ENCODE measurements at places on chromosomes 2 and 18.
A peak's percentile ranks its signal among the peaks of the same experiment; 100 is the strongest.

DNA sequence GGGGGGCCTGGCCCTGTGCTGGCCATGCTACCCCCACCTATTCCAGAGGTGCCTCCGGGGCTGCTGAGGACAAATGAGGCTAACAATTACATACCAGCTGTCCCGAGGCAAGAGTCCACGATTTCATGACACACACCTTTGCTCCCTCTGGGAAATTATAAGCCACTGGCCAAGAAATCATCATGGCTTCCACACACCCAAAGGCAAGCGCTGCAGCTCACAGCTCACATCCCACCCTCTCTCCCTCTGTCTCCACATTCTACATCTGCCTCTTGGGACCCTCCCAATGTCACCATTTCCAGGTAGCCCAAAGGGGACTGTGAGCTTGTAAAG lies 134.4 kb downstream of the HDAC4 start:
- DNase-seq, result no peak

GRCh38 chr2:137957033-137957432 lies 7.2 kb upstream of the HNMT start:
- no peak for DNase-seq

- DNase-seq, result no peak
Observed at GRCh38 chr2:209772290-209772685, 656 bp downstream of the UNC80 start.

- DNase-seq, result no peak
Observed at GRCh38 chr18:50131591-50131990, 63.4 kb downstream of the MYO5B start.

DNA sequence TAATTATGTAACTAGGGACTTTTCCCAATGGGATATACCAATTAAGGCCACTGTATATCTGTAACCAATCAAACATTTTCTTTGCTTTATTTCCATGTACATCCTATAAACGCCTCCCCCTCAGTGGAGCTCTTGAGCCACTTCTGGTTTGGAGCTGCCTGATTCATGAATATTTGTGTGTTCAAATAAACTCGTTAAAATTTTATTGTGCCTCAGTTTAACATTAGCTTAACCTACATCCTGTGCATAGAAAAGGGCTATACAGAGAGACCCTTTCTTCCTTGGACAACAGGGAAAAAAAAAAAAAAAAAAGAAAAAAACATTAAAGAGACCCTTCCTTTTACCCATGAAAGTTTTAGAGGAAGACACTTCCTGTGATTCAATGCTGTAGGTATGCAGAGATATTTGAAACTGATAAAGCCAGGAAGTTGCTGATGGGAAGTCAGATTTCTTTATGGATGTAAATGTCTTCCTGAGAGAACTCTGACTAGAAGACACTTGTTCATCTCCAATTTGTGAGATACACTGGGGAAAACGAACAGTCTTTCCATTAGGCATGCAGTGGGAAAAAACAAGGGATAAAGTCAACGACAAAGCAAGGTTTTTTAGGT lies 614.6 kb upstream of the SOX11 start:
- no peak for DNase-seq

- no peak for DNase-seq
Observed at GRCh38 chr2:67854798-67855197, 208.0 kb downstream of the C1D start.

DNA sequence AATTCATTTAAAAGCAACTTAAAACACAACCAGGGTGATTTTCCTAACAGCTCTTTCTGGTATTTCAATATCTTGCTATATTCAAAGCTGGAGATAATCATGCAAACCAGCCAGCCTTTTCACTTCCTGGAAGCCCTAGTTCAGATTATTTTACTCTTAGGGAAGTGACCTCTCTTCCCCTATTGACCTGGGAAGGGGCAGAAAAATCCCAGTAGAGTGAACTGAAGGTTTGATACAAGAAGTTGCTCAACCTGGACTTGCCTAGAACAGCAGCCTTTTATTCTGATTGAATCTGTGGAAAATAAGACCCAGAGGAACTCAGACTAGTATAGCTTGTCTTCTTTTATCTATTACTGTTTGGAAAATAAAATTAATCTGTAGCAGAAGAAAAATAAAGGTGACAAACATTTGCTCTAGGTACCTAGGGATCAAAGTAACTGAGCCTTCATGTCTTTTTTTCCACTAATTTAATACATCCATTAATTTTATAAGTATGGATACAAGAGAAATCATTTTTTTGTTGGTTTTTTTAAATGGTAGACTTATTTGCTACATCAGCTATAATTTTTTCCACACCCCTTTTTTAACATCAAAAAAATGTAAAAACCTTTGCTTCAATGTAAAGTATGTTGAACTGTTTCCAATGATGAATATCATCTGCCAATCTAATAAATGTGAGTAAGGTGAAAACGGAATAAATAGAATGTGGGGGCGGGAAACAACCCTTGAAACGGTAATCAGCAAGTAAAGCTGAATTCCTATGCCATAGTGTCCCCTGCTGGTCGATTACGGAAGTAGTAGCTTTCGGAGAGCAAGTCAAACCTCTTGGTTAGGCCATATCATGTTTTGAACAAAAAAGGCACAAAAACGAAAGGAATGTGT lies 629.9 kb downstream of the NRXN1 start:
- peak; percentile 22 for DNase-seq

- no peak for DNase-seq
Observed at GRCh38 chr2:50746526-50746925, 285.4 kb downstream of the NRXN1 start.

- no peak for DNase-seq
Observed at GRCh38 chr2:189178726-189179569, 613 bp downstream of the COL5A2 start.

GRCh38 chr2:145851730-145852129 lies 1331.8 kb upstream of the ZEB2 start:
- DNase-seq, result no peak

DNA sequence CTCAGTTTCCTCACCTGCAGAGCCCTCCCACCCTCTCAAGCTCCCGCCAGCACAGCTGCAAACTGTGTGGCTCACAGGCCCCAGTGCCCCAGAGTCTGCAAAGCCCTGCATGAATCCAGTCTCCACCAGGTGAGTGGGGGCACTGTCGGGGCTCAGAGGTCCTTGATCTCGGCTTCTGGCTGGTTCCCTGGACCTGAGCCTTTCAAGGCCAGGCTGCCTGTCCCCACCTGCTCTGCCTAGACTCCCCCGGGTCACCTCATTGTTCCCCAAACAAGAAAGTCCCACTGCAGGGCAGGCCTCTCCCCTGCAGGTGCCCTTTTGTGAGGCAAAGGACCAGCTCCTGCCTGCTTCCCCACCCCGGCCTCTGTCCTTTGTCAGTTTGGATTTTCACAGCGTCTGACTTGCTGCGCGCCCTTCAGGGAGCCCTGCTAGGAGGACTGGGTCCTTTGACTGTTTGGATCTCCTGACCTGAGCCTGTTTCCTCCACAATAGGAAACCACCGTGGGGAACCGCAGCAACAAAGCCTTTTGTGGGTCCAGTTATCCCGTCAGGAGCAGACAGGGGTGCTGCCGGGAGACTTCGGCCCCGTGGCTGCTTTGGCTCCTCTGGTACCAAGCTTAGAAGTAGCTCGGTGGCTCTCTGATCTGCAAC lies 200.5 kb upstream of the HDAC4 start:
- no peak for DNase-seq

DNA sequence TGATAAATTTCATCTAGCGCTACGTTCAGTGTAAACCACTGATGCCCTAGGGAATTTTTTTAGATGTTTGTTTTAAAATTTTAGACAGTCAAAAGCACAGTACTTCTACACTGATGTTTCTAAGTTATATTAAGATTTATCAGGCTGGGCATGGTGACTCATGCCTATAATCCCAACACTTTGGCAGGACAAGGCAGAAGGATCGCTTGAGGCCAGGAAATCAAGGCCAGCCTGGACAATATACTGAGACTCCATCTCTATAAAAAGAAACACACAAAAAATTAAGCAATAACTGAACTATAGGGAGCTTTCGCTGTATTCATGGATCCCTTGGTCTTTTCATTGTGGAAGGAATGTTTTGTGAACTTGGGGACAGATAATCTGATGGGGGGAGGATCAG lies 50.6 kb upstream of the MAPRE2 start:
- DNase-seq, result no peak

DNA sequence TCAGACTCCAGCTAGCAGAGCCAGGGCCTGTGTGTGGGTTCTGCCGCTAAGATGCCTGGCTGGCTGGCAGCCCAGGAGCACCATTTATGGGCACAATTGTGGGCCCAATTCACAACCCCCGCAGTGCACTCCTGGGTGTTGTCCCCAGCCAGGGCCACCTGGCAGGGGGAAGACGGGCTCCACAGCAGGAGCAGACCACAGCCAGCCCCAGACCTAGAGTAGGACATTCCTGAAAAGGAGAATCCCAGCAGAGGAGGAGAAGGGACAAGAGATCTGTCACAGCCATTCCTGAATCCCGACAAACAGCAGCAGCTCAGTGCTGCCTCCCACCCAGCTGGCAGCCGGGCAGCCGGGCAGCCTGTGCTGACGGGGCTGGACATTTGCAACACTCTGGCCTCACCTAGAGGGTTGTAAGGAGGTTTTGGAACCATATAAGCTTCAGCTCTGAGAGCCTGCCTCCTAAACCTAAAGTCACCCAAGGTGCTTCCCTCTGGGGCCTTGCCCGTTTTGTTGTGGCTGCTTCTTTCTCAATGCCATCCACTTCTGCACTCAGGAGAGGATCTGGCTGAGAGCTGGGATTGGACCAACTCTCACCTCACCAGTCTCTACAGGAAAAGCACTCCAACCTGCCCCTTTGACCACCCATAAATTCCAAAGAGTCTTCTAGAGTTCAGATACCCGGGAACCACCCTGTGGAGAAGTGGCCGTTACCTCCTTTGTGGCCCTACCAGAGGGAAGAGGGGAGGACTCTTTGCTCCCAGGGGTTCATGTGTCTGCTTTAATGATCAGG lies 4.1 kb upstream of the TMEM177 start:
- DNase-seq, result no peak

DNA sequence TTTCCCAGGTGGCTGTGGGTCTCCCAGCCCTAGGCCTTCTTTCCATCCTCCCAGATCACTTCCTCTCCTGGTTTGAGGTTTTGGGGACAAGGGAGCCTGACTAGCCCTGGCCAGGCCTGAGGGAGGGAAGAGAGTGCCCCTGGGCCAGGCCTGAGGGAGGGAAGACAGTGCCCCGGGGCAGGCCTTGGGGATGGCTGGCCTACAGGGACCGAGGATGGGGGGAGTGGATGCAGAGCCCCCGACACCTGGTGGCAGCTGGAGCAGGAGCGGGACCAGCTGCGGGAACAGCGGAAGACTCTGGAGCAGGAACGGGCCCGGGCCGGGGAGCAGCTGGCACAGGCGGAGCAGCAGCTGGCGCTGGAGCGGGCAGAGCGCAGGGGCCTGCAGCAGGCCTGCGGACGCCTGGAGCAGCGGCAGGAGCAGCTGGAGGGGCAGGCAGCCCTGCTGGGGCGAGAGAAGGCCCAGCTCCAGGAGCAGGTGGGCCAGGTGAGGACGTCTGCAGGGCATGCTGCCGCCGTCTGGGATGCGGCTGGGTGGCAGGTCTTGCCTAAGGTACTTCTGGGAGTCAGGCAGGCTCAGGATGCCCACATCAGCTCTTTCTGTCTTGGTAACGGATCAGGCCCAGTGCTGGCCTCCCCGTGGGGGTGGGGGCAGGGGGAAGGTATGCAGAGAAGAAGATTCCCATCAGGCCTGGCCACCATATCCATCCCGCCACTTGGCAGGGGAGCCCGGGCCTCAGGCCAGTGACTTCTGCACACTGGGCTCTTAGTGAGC lies 29.2 kb downstream of the CROCC2 start:
- DNase-seq, result no peak

DNA sequence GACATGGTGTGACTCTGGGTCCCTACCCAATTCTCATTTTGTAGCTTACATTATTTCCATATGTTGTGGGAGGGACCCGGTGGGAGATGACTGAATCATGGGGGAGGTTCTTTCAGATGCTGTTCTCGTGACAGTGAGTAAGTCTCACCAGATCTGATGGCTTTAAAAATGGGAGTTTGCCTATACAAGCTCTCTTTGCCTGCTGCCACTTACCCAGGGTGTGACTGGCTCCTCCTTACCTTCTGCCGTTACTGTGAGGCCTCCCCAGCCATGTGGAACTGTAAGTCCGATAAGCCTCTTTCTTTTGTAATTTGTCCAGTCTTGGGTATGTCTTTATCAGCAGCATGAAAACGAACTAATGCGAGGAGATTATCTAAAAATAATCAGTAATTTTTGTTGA lies 1683.2 kb upstream of the SLC39A10 start:
- no peak for DNase-seq

GRCh38 chr2:70626254-70626990 lies 72.8 kb upstream of the TGFA start:
- DNase-seq, result no peak

DNA sequence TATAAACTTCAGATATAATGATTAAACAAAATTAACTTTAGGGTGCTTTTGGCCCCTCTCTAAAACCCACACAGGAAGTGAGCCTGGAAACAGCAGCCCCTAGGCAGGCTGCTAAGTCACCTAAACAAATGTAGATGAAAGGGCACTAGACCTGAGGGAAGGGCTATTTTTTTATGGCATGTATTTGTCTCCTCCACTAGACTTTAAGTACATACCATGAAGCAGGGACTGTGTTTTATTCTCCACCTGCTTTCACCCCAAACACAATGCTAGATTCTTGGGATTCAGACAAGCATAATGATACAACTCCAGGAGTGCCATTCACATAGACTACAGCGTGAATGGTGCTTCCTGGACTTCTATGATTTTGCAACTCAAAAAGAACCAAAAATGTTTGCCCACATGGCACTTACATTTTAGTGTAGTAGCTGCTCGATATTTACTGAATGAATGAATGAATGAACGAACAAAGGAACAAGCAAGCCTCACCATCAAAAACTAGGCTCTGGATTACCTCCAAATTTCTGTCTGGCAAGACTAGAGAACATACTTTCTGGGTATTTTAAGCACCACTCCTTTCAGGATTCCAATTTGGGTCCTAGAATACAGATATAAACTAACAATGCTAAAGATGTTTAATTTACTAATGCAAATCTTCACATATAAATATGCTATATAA lies 10.1 kb downstream of the ATAD2B start:
- no peak for DNase-seq

- DNase-seq, result no peak
Observed at GRCh38 chr2:71581026-71581425, 127.7 kb downstream of the DYSF start.

GRCh38 chr2:27687232-27687631 lies 23.5 kb downstream of the SLC4A1AP start:
- DNase-seq, result no peak

All from stimulated activated CD4-positive, alpha-beta T cell treated with anti-CD3 and anti-CD28 coated beads, Interleukin-4, amount 100 ng/mL, for 48 hours (primary cell).